Mammary epithelial cell (primary cell): ENCODE measurements at places on chromosomes 2 and 18. TPM values are rescaled to one million over a fixed set of nuclear protein-coding genes. Genes with fewer than 3 reads are reported as not detected.

Gene VIT
- polyA plus RNA-seq: 0.08 TPM

Gene POTEJ
- polyA plus RNA-seq: not detected

Gene MYCN
- polyA plus RNA-seq: not detected

Gene PSD4
- 12.8 TPM for polyA plus RNA-seq

Gene ARHGEF4
- polyA plus RNA-seq: 23.1 TPM

Gene FBLN7
- polyA plus RNA-seq: 0.18 TPM

Gene CWC22
- polyA plus RNA-seq: 2.4 TPM

Gene FBXO36
- 0.86 TPM for polyA plus RNA-seq

Gene CYP27A1
- 0.40 TPM for polyA plus RNA-seq

Gene ATP6V1C2
- polyA plus RNA-seq: 0.01 TPM

Gene LOXHD1
- not detected for polyA plus RNA-seq

Gene LINC00305
- not detected for polyA plus RNA-seq

Gene ADNP2
- polyA plus RNA-seq: 9.1 TPM

Gene REG1A
- polyA plus RNA-seq: not detected

Gene IL18R1
- polyA plus RNA-seq: 0.35 TPM

Gene NXPH2
- polyA plus RNA-seq: 0.76 TPM

Gene RIT2
- polyA plus RNA-seq: not detected

Gene RESP18
- polyA plus RNA-seq: not detected

Gene OXER1
- polyA plus RNA-seq: not detected

Gene WNT10A
- 0.85 TPM for polyA plus RNA-seq
